ENCODE measurements at places on chromosomes 16 and 17. TPM values are rescaled to one million over a fixed set of nuclear protein-coding genes. Genes with fewer than 3 reads are reported as not detected.

DNA sequence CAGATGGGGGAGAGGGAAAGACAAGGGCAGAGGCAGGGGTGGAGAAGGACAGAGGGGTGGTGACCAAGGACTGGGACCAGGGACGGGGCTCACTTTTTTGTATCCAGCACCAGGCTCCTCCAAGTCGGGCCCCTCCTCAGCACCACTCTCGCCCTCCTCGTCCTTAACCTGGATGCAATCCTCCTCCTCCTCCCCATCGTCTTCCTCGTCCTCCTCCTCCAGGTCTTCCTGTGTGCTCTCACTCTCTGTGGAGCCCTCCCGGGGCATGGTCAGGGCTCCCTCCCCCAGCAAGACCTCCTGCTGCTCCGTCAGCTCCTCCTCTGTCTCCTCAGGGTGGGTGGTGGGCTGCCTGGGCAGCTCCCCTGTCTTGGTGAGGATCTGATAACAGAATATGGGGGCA, 16.8 kb downstream of the G6PC3 start:
- no peak for DNase-seq
- H3K4me3 ChIP-seq, result no peak overlapping the region
- no peaks in the 10 kb centered on the region for H3K27me3 ChIP-seq
- H3K36me3 ChIP-seq, result peaks cover 80% of the 10 kb centered on the region

- no peaks in the 10 kb centered on the region for H3K4me1 ChIP-seq
- no peak overlapping the region for H3K4me3 ChIP-seq
- H3K27ac ChIP-seq, result no peak overlapping the region
- H3K27me3 ChIP-seq, result no peaks in the 10 kb centered on the region
- DNase-seq, result no peak
- no peaks in the 10 kb centered on the region for H3K36me3 ChIP-seq
Observed at GRCh38 chr17:52710363-52710901, 551.9 kb upstream of the CA10 start.

DNA sequence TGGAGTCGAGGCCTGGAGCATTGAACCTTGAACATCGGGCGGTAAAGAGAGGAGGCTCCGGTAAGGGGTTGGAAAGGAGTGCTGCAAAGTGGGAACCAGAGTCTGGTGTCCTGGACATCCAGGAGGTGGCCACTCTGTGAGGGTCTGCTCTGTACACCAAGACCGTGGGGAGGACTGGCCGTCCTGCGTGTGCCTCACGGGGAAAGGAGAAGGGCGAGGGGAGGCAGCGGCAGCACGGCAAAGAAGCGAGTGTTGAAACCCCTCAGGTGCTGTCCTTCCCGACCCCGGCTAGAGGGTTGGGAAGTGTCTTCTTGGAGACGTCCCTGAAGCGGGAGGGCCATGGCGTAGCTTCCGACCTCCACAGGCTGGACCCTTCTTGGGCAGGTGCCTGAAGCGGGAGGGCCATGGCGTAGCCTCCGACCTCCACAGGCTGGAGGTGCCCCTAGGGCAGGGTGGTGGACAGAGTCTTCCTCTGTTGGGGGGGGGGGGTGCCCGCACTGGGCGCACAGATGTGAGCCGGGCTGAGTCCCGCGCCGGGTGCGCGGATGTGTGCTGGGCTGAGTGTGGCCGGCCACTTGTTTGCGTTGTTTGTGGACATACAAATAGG, 42.0 kb downstream of the FOXK2 start:
- peaks cover 31% of the 10 kb centered on the region for H3K4me1 ChIP-seq
- H3K27ac ChIP-seq, result no peak overlapping the region
- no peak for DNase-seq
- H3K27me3 ChIP-seq, result no peaks in the 10 kb centered on the region
- H3K36me3 ChIP-seq, result no peaks in the 10 kb centered on the region

GRCh38 chr17:7806587-7806986, 27.4 kb upstream of the KDM6B start:
- H3K27ac ChIP-seq, result no peak overlapping the region
- H3K27me3 ChIP-seq, result no peaks in the 10 kb centered on the region
- H3K4me1 ChIP-seq, result peaks cover 5% of the 10 kb centered on the region
- no peak for DNase-seq

Gene MPP2
- 9.0 TPM for total RNA-seq

Gene CCL18
- 0.89 TPM for total RNA-seq

Gene KCNAB3
- 0.93 TPM for total RNA-seq

GRCh38 chr16:82657239-82657638, 30.5 kb downstream of the CDH13 start:
- DNase-seq, result no peak
- H3K4me3 ChIP-seq, result no peak overlapping the region
- no peaks in the 10 kb centered on the region for H3K36me3 ChIP-seq
- no peak overlapping the region for H3K27ac ChIP-seq
- H3K4me1 ChIP-seq, result peaks cover 6% of the 10 kb centered on the region

Gene EMP2
- 21.3 TPM for total RNA-seq

- H3K27ac ChIP-seq, result no peak overlapping the region
- H3K27me3 ChIP-seq, result no peaks in the 10 kb centered on the region
- peak; percentile 52 for DNase-seq
- H3K4me1 ChIP-seq, result peaks cover 6% of the 10 kb centered on the region
- peak overlapping the region; percentile 48 for H3K4me3 ChIP-seq
- H3K36me3 ChIP-seq, result no peaks in the 10 kb centered on the region
Observed at GRCh38 chr17:46771561-46772474, 46.7 kb downstream of the WNT3 start.

DNA sequence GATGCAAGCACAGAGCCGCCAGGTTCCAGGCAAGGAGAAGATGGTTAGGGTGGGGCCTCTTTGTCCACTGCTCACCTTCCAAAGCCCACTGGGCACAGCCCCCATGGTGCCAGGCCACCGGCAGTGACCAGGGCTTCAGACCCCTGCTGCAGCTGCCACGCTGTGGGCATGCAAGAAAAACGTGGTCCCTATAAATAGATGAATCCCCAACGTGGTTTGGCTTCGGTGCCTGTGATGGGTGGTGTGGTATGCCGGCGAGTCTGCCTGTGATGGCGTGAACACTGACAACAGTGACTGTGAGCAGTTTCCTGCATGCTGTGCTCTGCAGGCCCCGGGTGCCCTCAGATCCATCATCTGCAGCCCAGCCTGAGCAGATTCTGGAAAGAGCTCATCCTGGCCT, 36.6 kb downstream of the RAB11FIP4 start:
- no peak overlapping the region for H3K27ac ChIP-seq
- no peak for DNase-seq
- H3K27me3 ChIP-seq, result no peaks in the 10 kb centered on the region

DNA sequence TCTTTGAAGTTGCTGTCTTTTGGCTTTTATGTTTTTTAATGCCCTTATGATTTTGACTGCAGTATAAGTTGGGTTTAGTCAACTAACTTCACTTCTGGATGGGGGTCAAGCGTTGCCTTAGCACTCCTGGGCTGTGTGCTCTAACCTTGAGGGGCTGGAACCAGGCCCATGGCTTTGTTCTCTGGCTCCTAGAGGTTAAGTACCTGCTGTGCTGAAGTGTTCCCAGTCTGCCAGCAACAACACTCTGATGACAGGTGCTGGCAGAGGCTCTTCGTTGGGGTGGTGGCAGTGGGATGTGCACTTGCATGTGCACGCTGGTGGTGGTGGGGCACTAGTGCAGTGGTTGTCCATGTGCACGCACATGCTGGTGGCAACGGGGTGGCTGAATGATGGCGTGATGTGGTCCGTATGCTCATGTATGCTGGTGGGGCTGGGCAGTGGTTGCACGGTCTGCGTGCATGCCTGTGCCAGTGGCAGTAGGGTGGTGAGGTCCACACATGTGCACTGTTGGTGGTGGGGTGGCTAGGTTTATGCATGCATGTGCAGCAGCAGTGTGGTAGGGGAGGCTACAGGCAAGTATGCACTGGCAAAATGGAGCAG, 447.8 kb upstream of the GOT2 start:
- H3K27ac ChIP-seq, result no peak overlapping the region
- no peaks in the 10 kb centered on the region for H3K27me3 ChIP-seq
- DNase-seq, result no peak
- H3K36me3 ChIP-seq, result no peaks in the 10 kb centered on the region
- H3K4me3 ChIP-seq, result no peak overlapping the region

- no peaks in the 10 kb centered on the region for H3K27me3 ChIP-seq
- no peak overlapping the region for H3K27ac ChIP-seq
- H3K4me3 ChIP-seq, result no peak overlapping the region
- no peaks in the 10 kb centered on the region for H3K4me1 ChIP-seq
- no peaks in the 10 kb centered on the region for H3K36me3 ChIP-seq
Observed at GRCh38 chr17:34456121-34456520, 93.1 kb upstream of the CCL1 start.

GRCh38 chr16:28187595-28188004, 24.2 kb downstream of the XPO6 start:
- H3K27me3 ChIP-seq, result no peaks in the 10 kb centered on the region
- DNase-seq, result no peak
- H3K27ac ChIP-seq, result no peak overlapping the region

Gene TRAF7
- 27.7 TPM for total RNA-seq

All from thyroid gland (tissue), 4 donors.